ENCODE measurements at places on chromosomes 13 and 19.
A peak's percentile ranks its signal among the peaks of the same experiment; 100 is the strongest.

DNA sequence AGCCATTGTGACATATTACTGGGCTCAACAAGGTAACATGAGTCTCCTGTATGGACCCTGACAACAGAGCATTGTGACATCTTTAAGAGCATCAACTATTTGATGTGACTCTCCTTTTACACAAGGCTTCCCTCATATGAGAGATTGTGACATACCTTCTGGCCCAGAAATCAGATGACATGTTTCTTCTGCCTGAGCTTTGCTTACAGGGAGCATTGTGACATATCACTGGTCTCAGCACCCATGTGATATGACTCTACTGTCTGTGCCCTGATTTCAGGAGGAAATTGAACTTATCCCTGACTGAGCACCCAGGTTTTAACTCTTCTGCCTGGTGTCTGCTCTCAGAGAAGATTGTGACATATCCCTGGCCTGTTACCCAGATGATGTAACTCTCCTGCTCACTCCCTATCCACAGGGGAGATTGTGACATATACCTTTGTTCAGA is 15.9 kb upstream of the ZNF681 start:
- no peak for DNase-seq

DNA sequence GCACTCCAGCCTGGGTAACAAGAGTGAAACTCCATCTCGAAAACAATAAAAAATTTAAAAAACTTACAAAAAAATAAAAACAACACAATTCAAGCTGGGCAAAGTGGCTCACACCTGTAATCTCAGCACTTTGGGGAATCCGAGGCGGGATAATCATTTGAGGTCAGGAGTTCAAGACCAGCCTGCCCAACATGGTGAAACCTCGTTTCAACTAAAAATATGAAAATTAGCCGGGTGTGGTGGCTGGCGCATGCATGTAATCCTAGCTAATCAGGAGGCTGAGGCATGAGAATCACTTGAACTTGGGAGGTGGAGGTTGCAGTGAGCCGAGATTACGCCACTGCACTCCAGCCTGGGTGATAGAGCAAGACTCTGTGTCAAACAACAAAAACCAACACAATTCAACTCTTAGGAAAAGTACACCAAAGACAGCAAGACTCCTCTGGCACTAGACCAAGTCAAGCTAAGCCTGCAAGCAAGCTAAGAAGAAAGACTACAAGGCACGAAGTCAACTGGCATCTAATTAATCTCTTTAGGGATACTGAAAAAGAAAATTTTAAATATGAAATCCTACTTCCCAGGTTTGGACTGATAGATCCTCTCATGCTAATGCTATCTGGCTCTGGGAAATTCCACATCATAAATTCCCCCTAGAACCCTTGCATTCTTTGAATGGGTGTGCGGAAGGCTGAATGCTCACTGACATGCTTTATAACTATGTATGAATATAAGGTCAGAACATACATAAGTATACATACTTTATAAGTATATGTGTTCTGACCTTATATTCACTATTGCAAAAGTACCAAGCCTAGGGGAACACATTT is 7.9 kb downstream of the PBX4 start:
- DNase-seq, result no peak

DNA sequence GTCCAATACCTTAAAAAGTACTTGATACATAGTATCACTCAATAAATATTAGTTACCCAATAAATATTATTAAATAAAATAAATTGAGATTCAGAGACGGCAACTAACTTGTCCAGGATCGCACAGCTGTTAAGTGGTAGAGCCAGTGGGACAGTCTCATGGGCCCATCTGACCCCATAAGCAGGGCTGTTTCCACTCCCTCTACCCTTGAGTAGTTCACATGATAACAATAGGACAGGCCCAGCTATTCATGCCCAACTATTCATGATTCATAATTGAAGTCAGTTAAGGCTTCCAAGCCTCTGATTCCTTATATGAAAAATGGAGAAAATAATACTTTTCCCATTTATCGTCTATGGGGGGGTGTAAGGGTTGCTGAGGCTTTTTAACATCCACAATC is 78.2 kb downstream of the C13orf42 start:
- no peak for DNase-seq

DNA sequence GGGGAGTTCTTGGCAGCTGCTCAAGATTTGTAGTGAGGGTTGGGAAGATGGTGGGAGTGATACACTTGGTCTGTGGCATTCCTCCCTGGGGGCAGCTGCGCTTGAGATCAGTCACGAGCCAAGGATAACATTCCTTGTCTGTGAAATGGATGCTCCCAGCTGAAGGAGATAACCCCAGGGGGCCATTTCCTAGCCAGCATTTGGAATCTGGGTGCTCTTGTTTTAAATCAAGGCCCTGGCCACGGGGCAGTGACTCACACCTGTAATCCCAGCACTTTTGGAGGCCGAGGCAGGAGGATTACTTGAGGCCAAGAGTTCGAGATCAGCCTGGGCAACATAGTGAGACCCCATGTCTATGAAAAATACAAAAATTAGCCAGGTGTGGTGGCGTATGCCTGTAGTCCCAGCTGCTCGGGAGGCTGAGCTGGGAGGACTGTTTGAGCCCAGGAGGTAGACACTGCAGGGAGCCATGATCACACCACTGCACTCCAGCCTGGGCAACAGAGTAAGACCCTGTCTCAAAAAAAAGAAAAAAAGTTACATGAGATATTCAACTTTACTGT is 4.6 kb downstream of the PKN1 start:
- DNase-seq, result no peak

DNA sequence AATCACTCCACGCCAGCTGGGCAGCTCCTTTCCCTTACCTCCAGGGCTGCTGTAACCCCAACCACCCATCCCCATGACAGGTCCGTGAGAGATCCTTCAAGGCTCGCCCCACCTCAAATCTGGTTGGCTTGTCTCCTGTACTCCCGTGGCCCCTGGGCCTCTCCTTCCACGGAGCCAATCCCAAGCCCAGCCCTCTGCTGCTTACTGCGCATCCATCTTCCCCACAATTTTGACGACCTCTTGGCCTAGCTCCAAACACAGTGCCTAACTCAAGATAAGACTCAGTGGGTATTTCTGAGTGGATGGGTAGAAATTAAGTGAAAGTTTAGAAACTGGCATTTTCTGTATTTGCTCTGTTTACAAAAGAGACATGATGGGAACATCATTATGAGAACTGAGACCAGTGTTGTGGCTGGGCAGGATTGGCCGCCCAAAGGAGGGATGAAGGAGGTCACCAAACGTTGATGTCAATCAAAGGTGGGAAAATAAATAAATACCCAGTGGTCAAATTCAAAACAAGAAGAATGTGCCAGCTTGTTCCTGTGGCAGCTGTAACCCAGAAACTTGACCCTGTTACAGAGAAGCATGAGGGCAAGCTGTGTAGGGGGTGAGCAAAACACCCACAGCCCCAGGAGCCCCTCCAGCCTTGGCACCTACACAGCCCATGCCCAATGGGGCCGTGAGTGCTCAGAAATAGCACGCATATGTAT is 162.2 kb downstream of the ABCC4 start:
- no peak for DNase-seq

DNA sequence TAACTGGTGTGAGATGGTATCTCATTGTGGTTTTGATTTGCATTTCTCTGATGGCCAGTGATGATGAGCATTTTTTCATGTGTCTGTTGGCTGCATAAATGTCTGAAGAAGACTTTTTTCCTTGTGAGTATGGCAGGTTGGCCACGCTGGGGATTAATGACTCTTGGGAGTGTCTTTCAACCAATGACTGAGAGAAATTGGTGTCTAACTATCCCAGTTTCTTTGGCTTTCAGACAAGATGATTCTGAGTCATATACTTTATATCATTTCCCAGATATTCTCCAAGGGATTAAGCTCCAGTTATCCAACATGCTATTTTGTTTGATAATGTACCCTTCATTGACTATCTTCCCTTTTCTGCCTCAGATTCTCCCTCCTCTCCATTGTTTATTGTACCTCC is 35.5 kb upstream of the CSNK1A1L start:
- DNase-seq, result no peak

GRCh38 chr19:4075373-4075772 is 8.7 kb upstream of the ZBTB7A start:
- DNase-seq, result peak; percentile 63

DNA sequence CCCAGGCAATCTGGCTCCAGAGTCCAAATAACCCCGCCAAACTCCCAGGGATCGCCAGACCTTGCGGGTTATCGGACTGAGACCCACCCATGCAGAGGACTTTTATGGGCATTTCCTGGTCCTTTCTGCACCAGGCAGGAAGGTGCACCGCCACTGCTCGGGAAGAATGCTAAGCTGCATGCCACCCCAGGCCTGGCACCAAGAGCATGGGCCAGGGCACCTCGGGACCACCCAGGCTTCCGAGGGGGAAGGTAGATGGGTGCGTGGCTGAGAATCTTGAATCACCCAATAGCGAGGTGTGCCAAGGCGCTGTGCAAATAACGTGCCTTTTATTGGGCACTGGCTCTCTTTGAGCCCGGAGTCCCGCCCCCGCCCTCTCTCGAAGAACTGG is 422 bp upstream of the ZNF575 start:
- peak; percentile 65 for DNase-seq

GRCh38 chr13:44054525-44054924 is 174.8 kb downstream of the LACC1 start:
- no peak for DNase-seq

GRCh38 chr13:109968876-109969577 is 182.6 kb upstream of the IRS2 start:
- no peak for DNase-seq

Data from stimulated activated naive CD8-positive, alpha-beta T cell treated with anti-CD3 and anti-CD28 coated beads, Interleukin-15, Interleukin-2, amounts not matched to agents 100 U/mL and 50 U/mL, for 24 hours (primary cell).